ENCODE measurements at places on chromosomes 5 and 9.

DNA sequence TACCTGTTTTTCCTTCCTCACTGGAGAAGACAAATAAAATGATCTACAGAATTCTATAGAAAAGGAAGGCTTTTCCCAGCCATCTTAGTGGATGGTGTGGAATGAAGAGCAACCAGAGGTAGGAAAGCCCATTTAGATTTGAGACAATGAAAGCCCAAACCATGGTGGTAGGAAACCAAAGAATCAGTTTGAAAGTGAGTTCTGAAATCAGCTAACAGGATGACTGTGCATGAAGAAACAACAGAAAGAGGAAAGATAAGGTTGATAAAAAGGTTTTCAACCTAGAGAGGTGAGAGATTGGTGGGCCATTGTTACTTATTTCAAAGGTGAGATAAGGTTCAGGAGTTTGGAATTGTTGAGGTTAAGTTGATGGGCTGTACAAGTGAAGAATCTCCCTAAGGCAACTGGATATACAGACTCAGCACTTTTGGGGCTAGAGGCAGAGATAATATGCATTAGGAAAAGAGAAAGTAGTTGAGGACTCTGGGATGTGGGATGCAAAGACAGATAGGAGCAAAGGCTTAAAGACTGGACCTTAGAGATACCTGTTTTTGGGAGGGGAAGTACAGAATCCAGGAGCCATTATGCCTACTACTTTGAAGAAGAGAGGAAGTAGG, 2.4 kb downstream of the CHMP5 start:
- DNase-seq: no peak

GRCh38 chr9:111691672-111692329, 30.4 kb downstream of the GNG10 start:
- peak; percentile 54 for DNase-seq

- peak; percentile 63 for DNase-seq
These were observed 66.1 kb upstream of the STK32A start for GRCh38 chr5:147168578-147169327.

GRCh38 chr5:180399401-180400215, 46.5 kb upstream of the GFPT2 start:
- no peak for DNase-seq

- no peak for DNase-seq
These were observed 59.4 kb downstream of the GIN1 start for GRCh38 chr5:103060424-103060954.

GRCh38 chr5:75054134-75054930, 2.0 kb upstream of the GCNT4 start:
- DNase-seq: no peak

- no peak for DNase-seq
These were observed 72.2 kb upstream of the IL6ST start for GRCh38 chr5:56066931-56067450.

DNA sequence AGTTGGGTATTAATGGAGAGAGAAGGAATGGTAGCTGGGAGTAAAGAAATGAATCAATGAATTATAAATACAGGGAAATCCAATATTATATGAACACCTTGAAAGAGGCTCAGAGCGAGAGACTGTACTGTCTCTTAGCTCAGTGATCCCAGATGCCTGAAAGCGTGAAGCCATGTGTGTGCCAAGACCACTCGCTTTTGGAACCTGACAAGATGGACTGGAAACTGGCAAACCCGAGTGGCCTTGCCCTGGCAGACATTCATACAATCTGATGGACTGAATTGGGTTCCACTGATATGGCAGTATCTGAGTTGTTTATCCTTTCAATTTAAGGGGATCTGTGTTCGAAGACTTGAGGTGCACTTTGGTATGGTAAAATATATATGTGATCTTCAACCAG, 170.3 kb downstream of the ERCC6L2 start:
- DNase-seq: no peak

DNA sequence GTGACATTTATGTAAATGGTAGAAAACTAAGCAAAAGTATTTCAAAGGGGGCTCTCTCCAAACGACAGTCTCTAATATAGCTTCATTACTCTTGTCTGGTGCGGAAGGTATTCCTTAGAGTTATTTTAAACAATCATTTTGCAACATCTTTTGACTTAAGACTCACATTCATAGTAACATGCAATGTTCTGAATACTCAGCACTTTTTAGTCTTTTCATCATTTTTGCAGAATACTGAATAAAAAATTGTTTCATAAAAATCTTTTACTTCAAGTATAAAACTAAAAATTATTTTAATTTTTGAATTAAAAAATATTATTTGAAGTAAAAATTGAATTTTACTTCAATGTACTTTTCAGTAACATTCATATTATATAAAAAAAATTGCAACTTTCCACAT, 321.1 kb downstream of the PLK2 start:
- no peak for DNase-seq

DNA sequence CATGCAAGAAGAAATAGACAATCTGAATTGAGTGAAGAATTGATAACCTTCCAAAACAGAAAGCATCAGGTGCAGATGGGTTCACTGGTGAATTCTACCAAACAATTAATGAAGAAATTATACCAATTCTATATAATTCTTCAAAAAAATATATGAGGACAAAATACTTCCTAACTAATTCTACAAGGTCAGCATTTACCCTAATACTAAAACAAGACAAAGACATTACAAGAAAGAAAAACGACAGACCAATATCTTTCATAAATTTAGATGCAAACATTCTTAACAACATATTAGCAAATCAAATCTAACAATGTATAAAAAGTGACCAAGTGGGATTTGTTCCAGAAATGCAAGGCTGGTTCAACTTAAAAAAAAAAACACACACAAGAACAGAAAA, 183.9 kb downstream of the BARX1 start:
- DNase-seq: no peak

DNA sequence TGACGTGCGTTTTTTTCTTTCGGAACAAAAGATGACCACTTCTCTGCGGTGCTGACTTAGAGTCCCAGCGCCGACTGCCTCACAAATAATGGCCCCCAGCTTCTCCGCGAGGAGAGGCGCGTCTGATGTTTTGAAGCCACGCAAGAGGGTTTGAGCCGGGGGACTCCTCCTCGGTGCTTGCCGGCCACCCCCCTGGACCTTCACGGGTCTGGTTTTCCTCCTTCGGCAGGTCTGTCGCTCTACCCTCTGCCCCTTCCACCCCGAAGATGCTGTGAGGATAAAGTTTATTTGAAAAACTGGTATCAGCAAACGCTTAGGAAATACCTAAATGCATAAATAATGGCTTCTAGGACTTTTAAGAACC, 584 bp downstream of the USP20 start:
- DNase-seq: no peak

DNA sequence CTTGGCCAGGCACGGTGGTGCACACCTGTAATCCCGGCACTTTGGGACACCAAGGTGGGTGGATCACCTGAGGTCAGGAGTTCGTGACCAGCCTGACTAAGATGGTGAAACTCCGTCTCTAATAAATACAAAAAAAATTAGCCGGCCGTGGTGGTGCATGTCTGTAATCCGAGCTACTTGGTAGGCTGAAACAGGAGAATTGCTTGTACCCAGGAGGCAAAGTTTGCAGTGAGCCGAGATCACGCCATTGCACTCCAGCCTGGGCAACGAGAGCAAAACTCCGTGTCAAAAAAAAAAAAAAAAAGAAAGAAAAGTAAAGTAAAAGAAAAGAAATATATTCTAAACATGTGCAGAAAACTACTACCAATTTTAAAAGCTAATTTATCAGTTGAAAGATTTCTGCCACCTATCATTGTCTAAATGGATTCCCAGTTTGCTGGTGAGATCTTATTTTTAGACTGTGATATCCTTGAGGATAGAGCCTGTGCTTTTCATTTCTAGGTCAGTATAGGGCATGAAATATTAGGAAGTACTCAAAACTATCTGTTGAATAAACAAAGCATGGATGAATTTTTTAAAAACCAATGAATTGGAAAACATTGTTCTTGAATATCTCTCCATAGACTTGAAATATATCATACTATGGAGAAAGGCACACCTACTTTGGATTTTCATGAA, 86.9 kb downstream of the NFIB start:
- DNase-seq: no peak

- no peak for DNase-seq
These were observed 34.5 kb upstream of the ZNF366 start for GRCh38 chr5:72541501-72542225.

- DNase-seq: no peak
These were observed 16.1 kb upstream of the IL13 start for GRCh38 chr5:132641841-132642240.

DNA sequence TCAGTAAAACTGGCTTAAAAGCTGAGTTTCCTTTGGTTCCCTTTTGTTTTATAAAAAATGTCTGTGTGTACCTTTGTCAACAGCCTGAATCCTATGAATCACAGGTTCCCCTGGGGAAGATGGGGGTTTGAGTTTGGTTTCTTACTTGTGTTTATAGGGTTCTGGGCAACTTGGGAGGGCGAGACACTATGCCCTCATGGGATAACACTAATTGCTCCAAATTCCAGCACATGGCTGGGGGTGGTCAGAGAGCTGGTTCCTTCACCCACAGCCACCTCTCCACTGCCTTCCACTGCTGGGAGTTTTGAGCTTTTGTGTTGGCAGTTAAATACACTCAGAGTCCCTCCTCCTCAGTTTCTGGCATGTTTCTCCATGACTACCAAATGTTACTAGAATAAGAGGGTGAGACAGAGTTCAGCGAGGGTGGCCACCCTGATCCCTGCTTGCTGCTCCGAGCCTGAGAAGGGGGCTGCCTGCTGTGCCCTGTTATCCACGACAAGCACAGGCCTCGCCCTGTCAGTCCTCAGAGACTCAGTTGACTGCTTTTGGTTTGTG, 83.0 kb upstream of the EPB41L4B start:
- peak; percentile 23 for DNase-seq

DNA sequence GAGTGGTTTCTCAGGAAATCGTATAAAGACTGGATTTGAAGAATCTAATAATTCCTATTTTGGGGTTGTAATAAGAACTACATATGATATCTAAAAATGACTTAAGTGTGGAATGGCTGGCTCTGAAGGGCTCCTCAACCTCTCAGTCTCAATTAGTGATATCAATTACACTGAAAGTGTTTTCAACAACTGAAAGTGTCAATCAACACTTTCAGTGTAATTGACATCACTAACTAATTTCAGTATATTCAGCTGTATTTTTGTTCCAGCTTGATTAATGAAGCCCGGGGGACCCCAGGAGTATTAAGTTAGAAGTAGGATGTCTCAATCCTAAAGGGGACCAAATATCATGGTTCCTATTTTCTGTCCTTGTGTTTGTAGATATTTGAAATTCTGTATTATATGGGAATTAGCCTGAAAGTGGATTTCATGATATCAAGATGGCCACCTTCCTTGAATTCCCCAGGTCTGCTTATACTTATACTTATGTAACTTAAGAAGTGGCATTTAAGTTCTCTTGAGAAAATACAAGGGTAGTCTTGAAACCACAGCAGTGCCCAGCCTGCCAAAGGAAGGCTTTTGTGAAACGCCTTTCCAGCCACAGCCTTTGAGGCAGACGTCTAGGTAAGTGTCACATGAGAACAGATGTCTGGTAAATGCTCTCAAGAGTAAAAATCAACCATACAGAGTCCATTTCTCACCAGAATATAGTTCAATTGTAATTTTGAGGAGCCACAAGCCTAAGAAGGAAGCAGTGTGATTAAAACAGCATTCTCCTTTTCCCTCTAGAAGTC, 4.6 kb downstream of the BASP1 start:
- DNase-seq: no peak

- DNase-seq: no peak
These were observed 27.9 kb downstream of the IER5L start for GRCh38 chr9:129150122-129150521.

DNA sequence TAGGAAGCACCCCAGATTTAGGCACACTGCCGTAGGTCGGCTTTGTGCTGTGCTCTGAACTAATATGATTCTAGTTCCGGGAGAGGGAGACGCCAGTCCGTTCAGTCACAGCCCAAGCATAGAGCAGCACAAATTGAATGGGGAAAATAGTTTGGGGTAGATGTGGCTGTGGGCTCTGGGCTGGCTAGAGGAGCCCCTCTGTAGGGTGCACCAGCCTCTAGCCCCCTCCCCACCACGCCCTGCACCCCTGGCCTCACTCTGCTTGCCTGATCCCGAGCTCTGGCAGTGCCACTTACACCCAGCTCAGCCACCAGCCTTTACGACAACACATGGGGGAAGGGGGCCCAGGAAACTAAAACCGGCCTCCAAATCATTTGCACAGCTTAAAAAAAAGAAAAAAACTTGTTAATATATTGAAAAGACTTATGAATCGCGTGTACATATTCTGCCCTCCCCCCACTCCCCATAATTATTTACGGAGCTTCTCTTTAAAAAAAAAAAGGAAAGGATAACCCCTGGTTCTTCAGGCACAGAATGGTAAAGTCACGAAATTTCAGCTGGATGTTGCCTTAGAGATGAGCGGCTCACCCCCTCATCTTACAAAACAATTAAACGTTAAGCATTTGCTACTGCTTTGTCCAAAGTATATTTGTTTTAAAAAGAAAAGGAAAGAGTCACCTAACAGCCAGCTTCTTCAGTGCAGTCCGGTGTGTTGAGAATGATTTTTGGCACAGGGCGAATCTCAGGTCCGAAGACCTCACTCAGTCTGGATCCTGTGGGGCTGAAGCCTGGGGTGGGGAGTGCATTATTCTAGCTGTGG, 3.5 kb downstream of the LMX1B start:
- DNase-seq: no peak

DNA sequence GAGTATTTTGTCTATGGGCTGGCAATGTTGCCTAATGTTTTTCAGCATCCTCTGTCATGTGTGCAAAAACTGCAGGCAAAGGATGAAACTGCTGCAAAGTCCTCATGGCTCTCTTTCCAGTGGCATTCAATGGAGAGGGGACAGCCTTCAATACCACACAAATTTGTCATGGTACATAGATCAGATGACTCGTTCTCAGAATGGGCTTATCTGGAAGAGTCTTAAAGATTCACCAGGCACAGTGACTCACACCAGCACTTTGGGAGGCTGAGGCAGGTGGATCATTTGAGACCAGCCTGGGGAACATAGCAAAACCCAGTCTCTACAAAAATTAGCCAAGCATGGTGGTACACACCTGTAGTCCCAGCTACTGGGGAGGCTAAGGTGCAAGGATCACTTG, 5.3 kb downstream of the CDKN2AIPNL start:
- DNase-seq: peak; percentile 45

GRCh38 chr5:142222866-142223558, 101.8 kb downstream of the SPRY4 start:
- no peak for DNase-seq

- no peak for DNase-seq
These were observed 5.5 kb downstream of the OBP2B start for GRCh38 chr9:133203506-133204075.

GRCh38 chr5:26518065-26518464, 520.3 kb downstream of the CDH9 start:
- no peak for DNase-seq

GRCh38 chr5:78562001-78562400, 86.6 kb downstream of the LHFPL2 start:
- no peak for DNase-seq

- DNase-seq: no peak
These were observed 12.8 kb upstream of the RPS23 start for GRCh38 chr5:82290908-82291307.

GRCh38 chr5:116652903-116653302, 78.3 kb upstream of the SEMA6A start:
- no peak for DNase-seq

DNA sequence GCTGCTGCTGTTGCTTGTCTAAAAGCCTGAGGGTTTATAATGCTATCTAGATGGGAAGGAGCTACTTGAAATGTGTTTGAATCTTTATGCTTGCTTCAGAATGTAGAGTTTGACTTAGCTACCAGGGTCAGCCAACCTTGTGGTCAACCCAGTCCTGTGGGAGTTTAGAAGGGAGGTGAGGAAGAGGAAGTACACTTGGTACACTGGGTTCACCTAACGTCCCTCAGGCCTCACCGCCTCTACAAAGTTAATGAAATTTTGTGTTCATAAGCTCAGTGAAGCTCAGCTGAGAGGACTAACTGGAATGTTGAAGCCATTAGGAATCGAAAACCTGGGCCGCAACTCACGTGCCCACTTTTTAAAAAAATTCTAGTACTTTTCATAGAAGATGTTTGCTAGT, 10.7 kb downstream of the IQGAP2 start:
- no peak for DNase-seq

All from EH (cell line).